ENCODE measurements at places on chromosomes 7 and 10.

GRCh38 chr7:17150018-17150417, 148.4 kb upstream of the AHR start:
- DNase-seq = no peak

- DNase-seq = no peak
Observed at GRCh38 chr10:5079836-5080235, 14.4 kb upstream of the AKR1C3 start.

DNA sequence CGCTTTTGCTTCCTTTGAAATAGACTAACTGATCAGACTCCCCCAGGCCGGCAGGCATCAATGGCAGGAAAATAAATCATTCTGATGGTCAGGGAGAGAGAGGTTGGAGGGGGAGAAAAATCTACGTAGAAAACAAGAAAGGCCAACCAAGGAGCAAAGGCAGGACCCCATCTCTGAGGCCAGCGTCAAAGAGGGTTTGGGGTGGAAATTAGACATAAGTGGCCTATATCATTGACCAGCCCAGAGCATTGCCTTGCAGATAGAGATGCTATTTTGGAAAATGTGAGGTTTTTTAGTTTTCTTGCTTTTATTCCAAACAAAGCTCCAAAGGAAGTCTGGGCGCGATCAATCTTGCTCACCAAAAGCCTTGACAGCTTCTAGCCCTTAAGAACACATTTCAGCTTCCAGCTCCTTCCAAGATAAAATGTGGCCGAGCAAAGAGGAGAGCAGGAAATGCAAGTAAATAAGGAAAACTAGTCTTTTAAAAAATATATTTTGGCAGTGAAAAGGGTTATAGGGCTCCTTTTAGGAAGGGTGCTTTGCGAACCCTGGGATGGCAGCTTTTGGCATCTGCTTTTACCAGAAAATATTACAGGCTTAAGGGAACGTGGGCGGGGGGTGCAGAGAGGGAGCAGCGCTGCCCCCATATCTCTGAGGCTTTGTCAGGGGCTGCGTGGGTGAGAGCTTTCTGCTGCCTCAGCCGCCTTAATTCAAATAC, 2.0 kb upstream of the HOXA2 start:
- no peak for DNase-seq

DNA sequence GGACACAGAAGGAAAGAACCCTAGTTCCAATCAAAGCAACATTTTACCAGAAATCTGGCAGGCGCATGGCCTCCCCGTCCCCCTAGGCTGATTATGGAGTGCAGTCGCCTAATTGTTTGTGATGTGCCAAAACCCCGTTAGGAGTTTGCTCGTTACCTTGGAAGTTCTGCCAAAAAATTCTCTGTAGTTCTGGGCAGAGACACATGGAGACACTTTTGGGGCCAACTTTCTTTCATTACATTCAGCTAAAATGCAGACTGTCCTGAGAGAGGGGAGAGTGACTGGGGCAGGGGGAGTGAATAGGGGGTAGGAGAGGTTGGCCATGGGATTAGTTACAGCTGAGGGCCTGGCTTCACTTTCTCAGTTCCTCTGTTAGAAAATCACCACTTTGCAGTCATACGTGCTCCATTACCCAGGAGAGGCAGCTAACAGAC, 158.0 kb upstream of the NPVF start:
- no peak for DNase-seq

DNA sequence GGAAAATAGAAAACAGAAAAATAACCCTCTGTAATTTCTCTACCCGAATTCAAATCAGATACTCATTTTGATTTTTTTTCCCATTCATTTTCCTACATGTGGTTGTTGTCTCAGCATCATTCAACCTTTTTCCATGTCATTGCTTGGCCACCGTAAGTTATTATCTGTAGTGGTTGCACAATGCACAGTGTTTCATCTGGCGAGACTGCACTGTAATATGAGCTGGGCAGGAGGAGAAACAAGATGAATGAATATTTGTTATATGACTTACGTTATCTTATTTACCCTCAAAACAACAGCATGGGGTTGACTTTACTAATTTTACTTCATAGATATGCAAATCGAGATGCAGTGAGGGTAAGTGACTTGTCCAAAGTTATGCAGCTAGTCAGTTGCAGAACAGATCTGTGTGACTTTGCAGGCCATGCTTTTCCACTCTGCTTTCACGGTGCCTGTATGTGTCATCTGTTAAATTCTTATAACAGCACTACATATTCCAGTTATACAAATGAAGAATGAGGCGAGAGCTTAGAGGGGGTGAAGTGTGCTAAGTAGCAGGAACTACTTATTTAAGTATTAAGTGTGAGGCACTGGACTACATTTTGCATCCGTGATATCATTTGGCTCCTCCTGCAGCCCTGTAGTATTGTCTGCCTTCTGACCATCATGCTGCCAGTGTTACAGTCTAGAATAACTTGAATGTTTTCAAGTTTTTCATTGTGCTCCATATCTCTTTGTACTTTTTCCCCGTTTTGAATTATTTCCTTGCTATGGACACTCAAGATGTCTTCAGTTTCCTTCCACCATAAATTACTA, 56.7 kb downstream of the ZMYND11 start:
- peak; percentile 60 for DNase-seq

DNA sequence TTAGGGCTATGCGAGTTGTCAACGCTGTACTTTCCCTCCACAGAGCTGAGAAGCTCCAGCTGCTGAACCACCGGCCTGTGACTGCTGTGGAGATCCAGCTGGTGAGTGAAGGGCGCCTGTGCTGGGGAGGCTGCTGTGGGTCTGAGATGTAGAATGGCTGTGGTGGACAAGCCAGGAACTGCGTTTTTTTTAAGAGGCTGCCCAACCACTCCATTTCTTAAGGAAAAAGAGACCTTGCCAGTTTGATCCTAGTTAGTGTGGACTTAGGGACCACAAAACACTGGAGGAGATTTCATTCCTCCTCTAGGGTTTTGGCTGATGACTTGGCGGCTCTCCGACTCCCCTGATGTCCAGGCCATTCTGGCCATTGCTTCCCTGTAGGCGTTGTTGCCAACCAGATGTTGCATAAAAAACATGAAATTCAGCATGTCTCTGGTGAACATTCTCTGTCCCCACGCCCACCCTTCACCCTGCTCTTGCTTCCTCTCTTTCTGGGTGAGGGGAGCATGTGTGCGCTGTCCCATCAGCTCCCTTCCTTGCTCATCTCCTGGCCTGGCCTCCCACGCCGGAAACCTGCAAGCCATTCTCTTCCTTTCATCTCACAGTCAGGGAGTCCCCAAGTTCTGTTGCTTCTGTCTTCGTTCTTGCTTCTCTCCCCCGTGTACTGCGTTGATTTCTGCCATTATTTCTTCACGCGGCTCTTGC, 30.9 kb downstream of the CRCP start:
- peak; percentile 16 for DNase-seq

DNA sequence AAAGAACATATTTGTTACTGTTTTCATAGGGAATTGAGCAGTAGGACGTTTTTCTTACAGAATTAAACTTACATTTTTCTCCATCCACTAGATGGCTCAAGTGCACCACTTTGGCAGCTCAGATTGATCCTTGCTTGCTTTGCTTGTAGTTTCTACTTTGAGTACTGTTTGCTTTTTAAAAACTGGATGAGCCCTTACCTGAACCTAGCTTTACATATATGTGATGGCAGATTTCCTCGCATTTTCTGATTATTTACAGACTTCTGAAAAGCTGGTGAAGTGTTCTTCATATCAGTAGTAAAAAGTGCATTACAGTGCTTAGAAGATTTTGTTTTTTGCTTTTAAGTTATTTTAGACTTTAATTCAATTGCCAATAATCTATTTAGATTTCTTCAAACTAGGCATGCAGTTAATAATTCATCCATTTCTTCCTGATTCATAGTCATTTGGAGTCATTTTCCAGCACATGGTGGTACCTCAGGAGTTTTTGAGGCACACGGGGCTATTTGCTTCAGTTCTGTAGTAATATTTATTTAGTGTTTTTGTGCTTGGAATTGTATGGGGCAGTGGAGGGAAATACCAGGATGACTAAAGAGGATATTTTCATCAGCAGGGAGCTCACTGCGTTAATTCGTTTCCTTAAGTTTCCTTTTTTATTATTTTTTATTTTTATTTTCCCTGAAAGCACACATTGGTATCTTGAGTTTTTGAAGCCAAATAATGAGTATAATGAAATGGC, 57.3 kb downstream of the MAPK8 start:
- peak; percentile 77 for DNase-seq

DNA sequence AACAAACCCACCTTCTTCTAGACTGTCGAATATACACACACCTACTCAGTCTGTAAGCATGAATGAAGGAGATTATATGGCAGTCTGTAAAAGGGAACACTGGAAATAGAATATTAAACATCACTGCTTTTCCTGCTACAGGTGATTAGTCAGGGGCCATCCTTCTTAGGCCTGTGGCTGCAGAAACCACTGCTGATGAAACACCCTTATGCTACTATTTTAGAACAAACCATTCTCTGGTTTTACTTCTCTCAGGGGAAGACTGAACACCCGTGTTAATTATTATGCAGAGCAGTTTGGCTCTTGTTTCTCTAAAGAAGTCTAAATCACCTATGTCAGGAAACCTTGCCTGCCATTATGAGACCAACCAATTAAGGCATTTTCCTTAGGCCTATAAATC, 351.1 kb upstream of the KLF6 start:
- no peak for DNase-seq

DNA sequence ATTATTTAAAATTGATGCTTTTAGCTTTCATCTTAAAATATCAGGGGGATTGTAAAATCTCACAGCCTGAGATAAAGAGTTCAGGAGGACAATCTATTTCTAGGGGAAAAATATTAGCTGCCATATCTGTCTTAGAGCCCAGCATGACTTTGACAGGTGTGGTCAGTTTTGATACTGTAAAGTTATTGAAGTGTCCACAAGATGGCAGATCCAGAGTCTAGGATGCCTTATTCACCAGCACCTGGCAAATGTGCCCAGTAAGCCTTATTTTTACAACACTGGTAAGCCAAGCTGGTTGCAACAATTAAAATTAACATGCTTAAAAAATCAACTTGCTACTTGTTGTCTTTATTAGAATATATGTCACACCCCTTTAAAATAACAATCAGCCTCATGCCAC, 579.3 kb downstream of the SH2D4B start:
- DNase-seq = no peak

DNA sequence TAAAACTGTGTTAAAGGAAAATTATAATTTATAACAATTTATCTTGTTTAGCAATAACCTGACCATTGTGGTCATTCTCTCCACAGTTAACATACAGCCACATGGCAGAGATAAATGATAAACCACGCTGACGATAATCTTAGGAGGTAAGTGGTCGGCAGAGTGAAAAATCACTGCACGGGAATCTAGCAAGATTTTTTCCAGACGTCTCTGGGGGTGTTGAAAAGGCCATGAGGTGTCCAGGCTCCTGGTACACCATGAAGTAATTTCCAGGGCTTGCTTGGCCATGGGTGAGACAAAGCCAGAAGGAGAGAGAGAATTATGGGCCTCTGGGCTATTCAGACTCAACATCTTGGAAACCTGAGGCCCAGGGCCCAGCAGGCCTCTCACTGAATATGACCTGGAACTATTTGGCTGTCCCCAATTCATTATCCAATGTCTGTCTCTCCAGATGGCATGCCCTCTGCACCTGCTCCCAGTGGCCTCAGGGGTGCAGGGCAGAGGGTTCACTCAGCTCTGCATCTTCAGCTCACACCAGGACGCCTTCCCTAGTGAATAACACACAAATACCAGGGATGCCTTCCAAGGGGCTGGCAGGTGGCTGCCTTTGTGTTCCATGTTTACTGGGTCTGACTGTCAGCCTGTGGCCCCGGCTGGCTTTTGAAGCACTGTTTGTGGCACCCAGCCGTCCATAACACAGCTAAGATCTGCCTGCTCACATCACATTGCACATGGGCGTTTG, 590.4 kb upstream of the PFKP start:
- no peak for DNase-seq

DNA sequence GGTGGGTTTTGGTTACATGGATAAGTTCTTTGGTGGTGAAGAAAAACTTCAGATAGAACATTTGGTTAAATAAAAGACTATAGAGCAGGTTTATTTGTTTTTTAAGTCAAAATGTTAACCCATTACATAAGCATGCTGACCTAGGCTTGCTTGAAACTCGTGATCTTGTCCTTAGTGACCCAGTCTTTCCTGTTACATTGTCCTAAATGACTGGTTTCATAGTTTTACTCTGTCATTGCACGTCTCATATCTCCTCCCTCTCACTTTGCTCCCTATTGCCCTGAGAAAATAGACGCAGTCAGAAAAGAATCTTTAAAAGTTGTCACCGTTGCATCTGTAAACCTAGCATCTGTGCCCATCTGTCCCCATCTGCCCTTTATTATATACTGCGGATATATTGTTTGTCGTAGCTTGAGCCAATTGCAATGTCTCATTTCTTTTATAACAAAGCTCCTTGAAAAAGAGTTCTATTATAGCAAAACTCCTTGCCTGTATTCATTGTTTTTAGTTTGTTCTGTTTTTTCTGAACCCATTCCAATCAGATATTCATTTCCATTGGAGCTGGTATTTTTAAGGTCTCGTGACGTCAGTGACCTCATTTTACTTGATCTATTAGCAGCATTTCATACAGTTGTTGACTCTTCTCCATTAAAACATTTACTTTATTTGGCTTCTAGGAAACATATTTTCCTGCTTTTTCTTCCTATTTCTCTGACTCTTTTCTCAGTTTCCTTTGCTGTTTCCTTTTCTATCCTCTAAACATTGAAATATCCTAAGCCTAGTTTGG, 57.3 kb downstream of the HELLS start:
- DNase-seq = no peak

DNA sequence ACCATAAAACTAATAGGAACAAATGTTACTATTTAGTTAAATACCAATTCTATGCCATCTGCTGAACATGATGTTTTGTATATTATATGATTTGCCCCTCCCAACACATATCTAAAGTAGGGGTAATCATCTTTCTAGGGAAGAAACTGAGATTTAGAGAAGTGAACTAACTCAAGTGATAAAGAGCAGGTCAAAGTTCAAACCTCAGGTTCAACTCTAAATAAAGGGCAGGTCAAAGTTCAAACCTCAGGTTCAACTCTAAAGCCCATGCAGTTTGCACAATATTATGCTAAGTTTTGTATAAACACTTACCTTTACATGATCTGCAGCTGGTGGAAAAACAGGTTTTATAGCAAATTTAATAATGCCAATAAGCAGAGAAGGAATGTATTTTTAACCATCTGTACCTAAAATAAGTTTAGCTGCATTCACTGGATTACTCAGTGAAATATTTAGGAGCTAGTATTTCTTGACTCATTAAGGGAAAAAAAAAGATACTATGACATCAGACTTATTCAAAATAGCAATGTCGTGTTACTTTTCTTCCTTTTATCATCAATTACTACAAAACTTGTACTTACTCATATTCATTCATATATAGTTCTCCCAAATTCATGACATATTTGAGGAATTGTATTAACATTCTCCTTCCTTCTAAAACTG, 1194.3 kb upstream of the CELF2 start:
- peak; percentile 7 for DNase-seq

Measured in EH (cell line).